ENCODE measurements at places on chromosomes 7 and 10. TPM values are rescaled to one million over a fixed set of nuclear protein-coding genes. Genes with fewer than 3 reads are reported as not detected.

GRCh38 chr7:101545441-101546190 lies 83.5 kb downstream of the MYL10 start:
- H3K27ac ChIP-seq = no peak overlapping the region
- no peaks in the 10 kb centered on the region for H3K4me1 ChIP-seq
- no peak for DNase-seq
- H3K4me3 ChIP-seq = no peak overlapping the region
- H3K27me3 ChIP-seq = no peaks in the 10 kb centered on the region
- no peaks in the 10 kb centered on the region for H3K36me3 ChIP-seq

The ELOVL3 gene
- total RNA-seq = 0.88 TPM

The LOXL4 gene
- 2.5 TPM for total RNA-seq

The ZP3 gene
- total RNA-seq = 14.2 TPM

The SFRP4 gene
- not detected for total RNA-seq

The HMX2 gene
- not detected for total RNA-seq

DNA sequence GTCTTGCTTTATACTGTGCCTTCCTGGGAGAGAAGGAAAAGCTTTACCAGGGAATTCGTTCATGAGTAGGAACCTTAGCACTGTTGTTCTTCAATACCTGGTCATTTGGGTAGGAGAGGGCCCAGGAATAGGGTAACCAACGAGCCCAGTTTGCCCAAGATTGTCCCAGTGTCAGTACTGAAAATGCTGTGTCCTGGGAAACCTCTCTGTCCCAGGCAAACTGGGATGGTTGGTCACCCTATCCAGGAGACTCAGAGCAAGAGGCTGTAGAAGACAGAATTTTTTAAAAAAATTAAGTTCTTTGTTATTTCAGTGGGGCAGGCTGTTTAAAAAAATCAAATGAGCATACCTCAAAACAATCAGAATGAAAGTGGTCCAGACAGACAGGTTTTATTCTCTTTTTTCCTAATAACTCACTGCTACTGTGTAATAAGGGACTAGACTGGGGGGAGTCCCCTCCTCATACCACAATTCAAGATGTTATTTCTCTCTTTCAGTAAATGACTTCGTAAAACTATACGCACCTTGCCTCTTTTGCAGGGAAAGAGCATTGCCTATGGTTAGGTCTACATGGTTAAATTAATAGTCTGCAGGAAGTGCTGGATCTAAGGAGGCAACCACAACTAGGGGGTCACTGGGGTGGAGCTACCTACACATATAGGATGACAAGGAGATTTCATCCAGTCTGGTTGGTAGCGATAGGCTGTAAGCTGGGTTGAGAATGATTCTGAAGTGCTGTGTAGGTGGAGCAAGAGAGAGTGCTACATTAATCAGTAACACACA lies 41.1 kb upstream of the FAM133B start:
- H3K4me1 ChIP-seq = peaks cover 42% of the 10 kb centered on the region
- no peaks in the 10 kb centered on the region for H3K27me3 ChIP-seq
- no peak for DNase-seq
- 0 out of 2 replicates have a peak, but pooled peaks cover 6% of the 10 kb centered on the region for H3K36me3 ChIP-seq
- H3K4me3 ChIP-seq = no peak overlapping the region
- no peak overlapping the region for H3K27ac ChIP-seq

GRCh38 chr7:142375710-142376313 lies 118.0 kb upstream of the PRSS58 start:
- H3K4me1 ChIP-seq = peaks cover 54% of the 10 kb centered on the region
- H3K36me3 ChIP-seq = no peaks in the 10 kb centered on the region
- H3K4me3 ChIP-seq = peak overlapping the region; percentile 8
- H3K27ac ChIP-seq = peak overlapping the region; percentile 87
- no peaks in the 10 kb centered on the region for H3K27me3 ChIP-seq

- no peaks in the 10 kb centered on the region for H3K27me3 ChIP-seq
- H3K4me1 ChIP-seq = no peaks in the 10 kb centered on the region
- no peak overlapping the region for H3K4me3 ChIP-seq
- no peak for DNase-seq
Measured at GRCh38 chr7:3057066-3057420, 13.4 kb upstream of the CARD11 start.

The NEURL1 gene
- 4.8 TPM for total RNA-seq

The AKR1C4 gene
- total RNA-seq = not detected

DNA sequence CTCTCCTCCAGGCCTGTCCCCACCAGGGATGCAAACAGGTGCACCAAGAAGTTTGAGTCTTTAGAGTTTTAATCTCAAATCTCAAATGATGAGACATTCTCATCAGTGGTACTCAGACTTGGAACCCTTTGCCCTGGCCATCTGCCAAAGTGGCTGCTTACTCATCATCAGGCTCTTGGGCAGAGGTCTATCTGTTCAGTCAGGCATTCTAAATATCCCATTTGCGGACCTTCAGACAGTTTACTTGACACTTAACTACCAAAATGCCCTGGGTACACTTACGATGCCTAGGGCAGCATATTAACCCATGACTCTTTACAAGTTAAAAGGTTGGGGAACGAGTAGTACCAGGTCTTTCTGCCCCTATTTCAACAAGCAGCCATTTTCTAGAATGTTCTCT lies 61.2 kb upstream of the YAE1 start:
- H3K4me1 ChIP-seq = peaks cover 27% of the 10 kb centered on the region
- H3K4me3 ChIP-seq = no peak overlapping the region
- peak; percentile 44 for DNase-seq
- no peaks in the 10 kb centered on the region for H3K36me3 ChIP-seq

DNA sequence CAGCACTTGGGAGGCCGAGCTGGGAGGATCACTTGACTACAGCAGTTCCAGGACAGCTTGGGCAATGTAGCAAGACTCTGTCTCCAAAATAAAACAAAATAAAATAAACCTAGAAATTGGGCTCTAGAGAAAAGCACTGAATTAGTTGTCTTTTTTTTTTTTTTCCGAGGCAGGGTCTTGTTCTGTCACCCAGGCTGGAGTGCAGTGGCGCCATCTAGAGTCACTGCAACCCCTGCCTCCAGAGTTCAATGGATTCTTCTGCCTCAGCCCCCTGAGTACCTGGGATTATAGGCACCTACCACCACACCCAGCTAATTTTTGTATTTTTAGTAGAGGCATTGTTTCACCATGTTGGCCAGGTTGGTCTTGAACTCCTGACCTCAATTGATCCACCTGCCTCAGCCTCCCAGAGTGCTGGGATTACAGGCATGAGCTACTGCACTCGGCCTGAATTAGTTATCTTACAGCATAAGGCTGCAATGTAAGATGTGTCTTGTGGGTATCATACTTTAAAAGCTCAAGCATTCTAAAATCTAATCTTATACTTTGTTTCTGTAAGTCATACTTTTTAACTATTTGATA lies 12.8 kb downstream of the MEIG1 start:
- DNase-seq = no peak
- H3K4me3 ChIP-seq = no peak overlapping the region
- no peaks in the 10 kb centered on the region for H3K27me3 ChIP-seq
- no peaks in the 10 kb centered on the region for H3K36me3 ChIP-seq
- H3K4me1 ChIP-seq = no peaks in the 10 kb centered on the region

GRCh38 chr7:92366730-92367129 lies 80.6 kb upstream of the GATAD1 start:
- no peak for DNase-seq
- H3K4me1 ChIP-seq = no peaks in the 10 kb centered on the region
- H3K27me3 ChIP-seq = no peaks in the 10 kb centered on the region

GRCh38 chr7:39415091-39415787 lies 151.0 kb upstream of the YAE1 start:
- no peak overlapping the region for H3K27ac ChIP-seq
- no peaks in the 10 kb centered on the region for H3K4me1 ChIP-seq
- no peak for DNase-seq
- peaks cover 58% of the 10 kb centered on the region for H3K27me3 ChIP-seq

GRCh38 chr7:80859272-80859970 lies 59.4 kb downstream of the SEMA3C start:
- H3K36me3 ChIP-seq = peaks cover 5% of the 10 kb centered on the region
- H3K27ac ChIP-seq = no peak overlapping the region
- H3K4me1 ChIP-seq = peaks cover 22% of the 10 kb centered on the region
- no peaks in the 10 kb centered on the region for H3K27me3 ChIP-seq

Data from PC-9 (cell line).